ENCODE measurements at places on chromosomes 12 and 14.

GRCh38 chr12:125944446-125944845 is 879.2 kb downstream of the AACS start:
- DNase-seq, result no peak

DNA sequence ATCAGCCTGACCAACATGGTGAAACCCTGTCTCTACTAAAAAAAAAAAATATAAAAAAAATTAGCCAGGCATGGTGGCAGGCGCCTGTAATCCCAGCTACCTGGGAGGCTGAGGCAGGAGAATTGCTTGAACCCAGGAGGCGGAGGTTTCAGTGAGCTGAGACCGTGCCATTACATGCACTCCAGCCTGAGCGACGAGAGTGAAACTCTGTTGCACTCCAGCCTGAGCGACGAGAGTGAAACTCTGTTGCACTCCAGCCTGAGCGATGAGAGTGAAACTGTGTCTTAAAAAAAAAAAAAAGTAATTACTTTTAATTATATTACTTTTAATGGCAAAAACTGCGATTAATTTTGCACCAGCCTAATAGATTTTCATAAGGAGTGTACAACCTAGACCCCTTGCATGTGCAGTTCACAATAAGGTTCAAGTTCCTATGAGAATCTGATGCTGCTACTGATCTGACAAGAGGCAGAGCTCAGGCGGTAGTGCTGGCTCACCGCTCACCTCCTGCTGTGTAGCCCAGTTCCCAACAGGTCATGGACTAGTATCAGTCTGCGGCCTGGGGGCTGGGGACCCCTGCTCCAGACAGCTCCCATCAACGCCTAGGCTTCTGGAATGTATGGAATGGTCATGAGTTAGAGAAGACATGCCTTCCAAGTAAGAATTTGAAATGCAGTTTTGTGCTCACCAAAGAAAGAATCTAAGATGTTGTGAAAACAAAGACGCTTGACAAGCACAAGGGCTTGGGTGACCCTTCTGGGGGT is 10.1 kb downstream of the LTB4R start:
- DNase-seq, result no peak

DNA sequence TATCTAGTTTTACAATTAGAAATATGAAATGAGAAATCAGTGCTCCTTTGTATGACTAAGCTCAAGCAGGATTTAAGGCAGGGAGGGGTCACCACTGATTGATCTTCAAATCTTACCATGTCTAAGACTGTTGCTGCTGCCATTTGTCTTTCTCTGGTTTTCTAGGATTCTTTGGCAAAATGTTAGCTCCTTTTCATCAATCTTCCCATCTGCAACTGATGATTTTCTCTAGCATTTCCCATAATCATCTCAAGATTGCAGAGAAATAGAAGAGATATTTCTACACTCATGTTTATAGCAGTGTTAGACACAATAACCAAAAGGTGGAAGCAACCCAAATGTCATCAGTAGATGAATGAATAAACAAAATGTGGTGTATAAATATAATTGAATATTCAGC is 175.0 kb downstream of the RAD51B start:
- no peak for DNase-seq

- no peak for DNase-seq
These were observed 61.2 kb downstream of the NOC4L start for GRCh38 chr12:132205271-132206045.

- no peak for DNase-seq
These were observed 21.1 kb upstream of the MED13L start for GRCh38 chr12:116298578-116298977.

DNA sequence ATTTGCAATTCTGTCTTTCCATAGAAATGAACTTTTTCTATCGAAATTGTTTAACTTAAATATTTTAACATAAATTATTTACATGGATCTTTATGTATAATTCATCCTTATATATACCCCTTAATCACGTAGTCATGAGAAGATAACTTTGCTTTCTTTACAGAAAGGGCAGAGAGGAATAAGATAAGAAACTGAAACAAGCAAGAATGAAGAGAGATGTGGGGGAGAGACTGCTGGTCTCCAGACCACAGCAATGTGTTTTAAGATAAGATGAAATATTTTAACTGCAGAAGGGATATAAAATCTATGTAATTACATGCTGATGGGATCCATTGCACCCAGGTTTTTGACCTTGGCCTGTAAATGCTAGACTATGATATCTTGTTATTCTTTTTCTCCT is 34.7 kb upstream of the DNM1L start:
- DNase-seq, result no peak

GRCh38 chr12:108260969-108261368 is 78.1 kb downstream of the CMKLR1 start:
- DNase-seq, result no peak

DNA sequence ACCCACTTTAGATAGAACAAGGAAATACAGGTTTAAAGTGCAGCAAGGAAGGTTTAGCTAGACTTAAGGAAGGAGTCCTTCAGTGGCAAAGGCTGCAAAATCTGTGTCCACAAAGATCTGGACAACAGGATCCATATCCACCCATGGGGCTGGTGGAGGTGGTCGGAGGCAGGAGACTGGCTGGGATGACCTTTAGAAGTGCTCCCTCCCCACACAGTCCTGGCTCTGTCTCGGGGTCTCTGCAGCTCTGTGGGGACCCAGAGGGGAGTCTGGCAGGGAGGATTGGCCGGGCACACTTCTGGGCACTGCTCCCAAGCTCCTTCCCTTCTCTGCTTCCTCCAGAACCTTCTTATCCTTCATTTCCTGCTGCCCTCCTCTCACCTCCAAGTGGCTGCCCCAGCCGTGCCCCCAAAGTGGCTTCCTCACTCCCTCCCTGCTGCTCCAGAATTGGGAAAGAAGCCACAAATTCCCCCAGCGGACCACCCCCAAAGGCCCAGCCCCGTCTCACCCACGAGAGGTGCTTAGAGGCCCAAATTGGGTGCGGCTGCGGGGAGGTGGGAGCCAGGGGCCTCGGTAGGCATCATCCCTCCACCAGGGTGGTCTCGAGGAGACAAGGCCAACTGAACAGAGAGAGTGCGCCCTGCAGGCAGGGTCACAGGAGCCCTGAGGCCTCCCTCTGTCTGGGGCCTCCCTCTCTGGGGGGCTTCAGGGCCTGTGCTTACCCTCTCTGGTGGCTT is 21.9 kb upstream of the PGF start:
- no peak for DNase-seq

- peak; percentile 84 for DNase-seq
These were observed 13.2 kb upstream of the KLRF1 start for GRCh38 chr12:9813821-9814798.
